Activated CD4-positive, alpha-beta T cell treated with anti-CD3 and anti-CD28 coated beads, Interleukin-2, Interleukin-6, amounts not matched to agents 100 ng/mL and 50 ng/mL, durations not matched to agents 16 hours and 8 hours (primary cell): ENCODE measurements at places on chromosomes 6 and 20.

DNA sequence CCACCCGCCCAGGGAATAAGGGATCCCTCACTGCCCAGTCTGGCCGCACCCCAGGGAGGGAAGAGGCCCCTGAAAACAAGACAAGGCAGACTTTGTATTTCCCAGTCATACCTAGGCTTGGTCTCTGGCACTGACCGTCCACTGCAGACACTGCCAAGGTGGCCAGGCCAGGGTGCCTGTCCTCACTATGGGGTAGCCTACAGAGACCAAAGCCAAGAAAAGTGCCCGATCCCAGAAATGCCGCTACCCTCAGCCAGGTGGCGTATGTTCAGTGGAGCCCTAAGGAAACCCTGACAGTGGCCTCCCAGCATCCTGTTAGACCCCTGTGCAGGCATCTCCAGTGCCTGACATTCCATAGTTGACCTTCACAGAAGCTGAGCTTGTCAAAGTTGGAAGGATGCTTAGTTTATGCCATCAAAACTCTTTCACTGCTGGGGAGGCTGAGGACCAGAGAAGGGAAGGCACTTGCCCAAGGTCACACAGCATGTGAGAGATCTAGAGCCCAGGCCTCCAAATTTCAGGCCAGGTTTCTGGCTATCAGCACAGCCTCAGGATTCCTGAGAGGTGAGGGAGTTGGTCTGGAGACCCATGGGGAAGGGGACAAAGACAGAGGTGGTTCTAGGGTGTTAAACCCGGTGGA lies 2.5 kb downstream of the SCRT2 start:
- DNase-seq = no peak

- DNase-seq = no peak
These were observed 16.9 kb upstream of the IL17F start for GRCh38 chr6:52261229-52261628.

DNA sequence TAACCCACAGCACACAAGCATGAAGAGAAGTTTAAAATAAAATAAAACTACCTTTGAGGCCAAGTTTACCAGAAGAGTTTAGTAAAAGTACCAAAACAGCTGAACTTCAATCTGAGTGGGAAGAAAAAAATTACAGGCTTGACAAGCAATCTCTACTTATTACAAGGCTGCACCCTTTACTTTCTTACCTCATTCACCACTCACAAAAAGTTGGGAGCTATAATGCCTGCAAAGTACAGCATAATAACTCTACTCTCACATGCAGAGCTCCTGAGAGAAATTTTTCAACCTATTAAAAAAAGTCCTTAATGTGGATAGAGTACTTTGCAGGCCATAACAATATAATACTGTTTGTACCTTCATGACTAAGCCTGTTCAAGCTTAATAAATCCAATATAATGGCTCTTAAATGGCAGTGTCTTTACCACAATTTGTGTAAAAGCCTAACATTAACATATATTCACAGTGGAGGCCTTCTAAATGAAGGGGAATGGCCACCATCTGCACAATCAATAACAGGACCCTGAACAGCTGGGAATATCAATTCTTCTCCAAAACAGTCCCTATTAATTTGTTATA lies 103.1 kb downstream of the DST start:
- DNase-seq = no peak

DNA sequence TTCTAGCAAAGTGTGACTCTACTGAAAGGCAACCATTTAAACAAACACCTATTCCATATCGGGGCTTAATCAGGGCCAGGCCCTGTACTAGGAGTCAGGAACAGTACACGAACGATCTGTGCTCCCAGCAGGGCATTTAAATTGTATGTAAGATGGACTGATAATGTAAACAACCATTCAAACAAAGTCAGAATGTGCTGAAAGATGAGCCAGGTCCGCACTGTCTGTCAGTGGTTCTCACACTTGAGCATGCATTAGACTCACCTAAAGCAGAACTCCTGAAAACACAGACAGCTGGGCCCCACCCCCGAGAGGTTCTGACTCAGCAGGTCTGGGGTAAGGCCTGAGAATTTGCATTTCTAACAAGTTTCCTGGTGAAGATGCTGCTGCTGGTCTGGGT lies 81.6 kb downstream of the PXDC1 start:
- DNase-seq = no peak

- no peak for DNase-seq
These were observed 26.7 kb upstream of the AKIRIN2 start for GRCh38 chr6:87728706-87729105.

DNA sequence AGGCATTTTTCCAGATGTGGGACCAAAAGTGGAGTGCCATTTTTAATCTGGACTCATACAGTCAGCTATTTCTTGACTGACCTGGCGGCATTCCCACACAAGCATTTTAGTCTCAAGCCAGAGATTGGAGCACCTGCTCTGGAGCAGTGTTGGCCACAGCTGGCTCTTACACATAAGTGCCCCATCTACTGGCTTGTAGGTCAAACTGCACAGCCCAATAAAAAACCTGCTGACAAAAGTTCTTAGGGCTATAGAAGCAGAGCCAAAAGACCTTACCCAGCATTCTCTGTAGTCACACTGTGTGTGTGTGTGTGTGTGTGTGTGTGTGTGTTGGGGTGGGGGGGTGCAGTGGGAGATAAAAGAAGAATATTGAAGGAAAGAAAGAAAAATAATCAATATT lies 38.6 kb upstream of the SENP6 start:
- DNase-seq = peak; percentile 23
